ENCODE measurements at places on chromosomes 16 and 17.

DNA sequence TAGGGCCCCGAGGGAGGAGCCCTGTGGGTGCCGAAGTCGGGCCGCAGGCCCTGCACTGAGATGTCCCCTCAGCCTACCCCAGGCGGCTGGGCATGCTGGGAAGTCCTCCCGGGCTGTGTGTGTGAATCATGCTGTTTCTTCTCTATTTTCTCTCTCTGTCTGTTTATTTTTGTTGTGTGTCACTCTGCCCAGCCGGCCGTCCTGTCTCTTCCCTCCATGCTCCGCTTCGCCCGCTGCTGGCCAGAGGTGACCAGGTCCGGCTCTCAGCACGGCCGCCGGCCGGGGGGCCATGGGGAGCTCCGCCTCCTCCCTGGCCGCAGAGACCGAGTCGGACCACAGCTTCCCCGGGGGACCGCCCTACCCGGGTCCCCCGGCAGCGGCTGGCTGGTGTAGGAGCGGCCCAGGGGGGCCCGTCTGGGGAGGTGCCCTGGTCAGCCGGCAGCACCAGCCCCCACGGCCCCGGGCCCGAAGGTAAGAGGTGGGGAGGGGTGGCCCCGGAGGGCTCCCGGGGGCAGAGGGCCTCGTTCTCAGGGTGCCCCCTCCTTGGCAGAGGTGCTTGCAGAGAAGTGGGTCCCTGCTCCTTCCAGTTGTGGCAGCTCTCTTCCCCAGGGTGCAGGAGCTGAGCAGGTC is 12.5 kb downstream of the CAPN15 start:
- no peak for DNase-seq

- no peak for DNase-seq
Measured at GRCh38 chr17:17365476-17366110, 62.4 kb downstream of the NT5M start.

- DNase-seq, result no peak
Measured at GRCh38 chr16:79320956-79321355, 279.6 kb downstream of the MAF start.

- DNase-seq, result no peak
Measured at GRCh38 chr17:31579265-31579664, 187.8 kb downstream of the RAB11FIP4 start.

- no peak for DNase-seq
Measured at GRCh38 chr17:44747566-44747965, 11.2 kb upstream of the ADAM11 start.

DNA sequence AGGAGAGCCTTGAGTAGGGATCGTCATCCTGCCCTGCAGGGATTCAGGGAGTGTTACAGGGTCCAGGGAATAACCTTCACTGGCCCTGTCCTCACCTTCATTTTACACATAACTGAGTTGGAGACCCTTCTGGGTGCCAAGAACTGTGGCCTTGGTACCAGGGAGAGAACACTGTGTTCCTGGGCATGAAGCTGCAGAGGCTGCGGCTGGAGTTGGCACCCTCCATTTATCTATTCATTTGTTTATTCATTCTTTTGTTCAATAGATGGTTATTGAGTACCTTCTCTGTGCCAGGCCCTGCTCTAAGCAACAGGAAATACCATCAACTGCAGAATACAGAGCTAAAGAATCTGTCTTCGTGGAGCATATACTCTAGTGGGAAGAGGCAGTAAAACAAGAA is 6.7 kb downstream of the ABCC3 start:
- no peak for DNase-seq

GRCh38 chr17:57096472-57097202 is 11.6 kb downstream of the AKAP1 start:
- DNase-seq, result no peak

GRCh38 chr17:82103553-82104451 is 5.8 kb upstream of the FASN start:
- no peak for DNase-seq

GRCh38 chr16:84088695-84089395 is 27.9 kb downstream of the MBTPS1 start:
- peak; percentile 5 for DNase-seq

- DNase-seq, result no peak
Measured at GRCh38 chr17:36059406-36059805, 4.7 kb upstream of the CCL18 start.

DNA sequence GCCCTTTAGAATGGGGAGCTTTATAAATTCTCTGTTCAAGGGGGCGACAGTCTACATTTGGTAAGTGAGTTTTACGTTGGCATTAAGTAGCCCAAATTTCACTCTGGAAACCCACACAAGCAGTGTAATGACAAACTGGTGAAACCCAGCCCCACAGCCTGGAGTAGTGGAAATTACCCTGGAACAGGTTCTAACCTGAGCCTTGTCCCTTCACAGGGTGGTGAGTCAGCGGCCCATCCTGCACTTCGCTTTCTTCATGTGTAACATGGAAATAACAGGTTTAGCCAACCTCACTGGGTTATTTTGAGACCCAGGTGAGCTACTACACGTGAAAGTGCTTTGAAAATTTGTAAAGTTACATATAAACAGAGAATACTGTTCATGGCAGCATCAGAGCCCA is 3.5 kb upstream of the TLCD3A start:
- no peak for DNase-seq

- peak; percentile 65 for DNase-seq
Measured at GRCh38 chr16:27374804-27375425, 27.1 kb upstream of the IL21R start.

- DNase-seq, result no peak
Measured at GRCh38 chr17:42325026-42325425, 36.7 kb downstream of the STAT5A start.

- no peak for DNase-seq
Measured at GRCh38 chr17:50222922-50223321, 21.5 kb upstream of the COL1A1 start.

DNA sequence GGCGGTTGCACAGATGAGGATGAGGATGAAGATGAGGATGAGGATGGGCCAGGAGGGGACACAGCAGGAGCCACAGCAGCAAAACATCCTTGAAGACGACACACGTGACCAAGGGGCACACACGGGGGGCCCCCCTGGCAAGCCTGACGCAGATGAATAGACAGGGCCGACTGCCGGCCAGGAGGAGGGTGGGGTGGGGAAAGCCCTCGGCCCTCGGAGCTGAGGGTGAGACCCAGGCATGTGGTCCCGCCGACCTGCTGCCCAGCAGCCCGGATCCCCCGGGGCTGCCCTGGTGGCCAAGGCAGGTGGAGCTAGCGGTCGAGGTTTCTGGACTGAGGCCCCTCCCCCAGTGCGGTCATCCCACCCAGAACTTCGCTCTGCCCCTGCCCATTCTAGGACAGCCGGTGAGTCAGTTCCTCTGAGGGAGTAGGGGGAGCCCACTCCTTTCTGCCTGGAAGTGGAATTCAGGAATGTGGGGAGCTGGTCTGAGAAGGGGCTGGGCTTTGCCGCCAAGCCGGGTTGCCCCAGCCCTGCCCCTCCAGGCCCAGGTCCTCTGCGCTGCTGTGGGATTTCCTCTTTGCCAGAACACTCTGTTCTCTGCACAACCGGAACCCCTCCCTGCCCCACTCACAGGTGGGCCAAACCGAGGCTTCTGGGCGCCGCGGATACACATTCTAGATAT is 9.9 kb downstream of the CYGB start:
- no peak for DNase-seq

DNA sequence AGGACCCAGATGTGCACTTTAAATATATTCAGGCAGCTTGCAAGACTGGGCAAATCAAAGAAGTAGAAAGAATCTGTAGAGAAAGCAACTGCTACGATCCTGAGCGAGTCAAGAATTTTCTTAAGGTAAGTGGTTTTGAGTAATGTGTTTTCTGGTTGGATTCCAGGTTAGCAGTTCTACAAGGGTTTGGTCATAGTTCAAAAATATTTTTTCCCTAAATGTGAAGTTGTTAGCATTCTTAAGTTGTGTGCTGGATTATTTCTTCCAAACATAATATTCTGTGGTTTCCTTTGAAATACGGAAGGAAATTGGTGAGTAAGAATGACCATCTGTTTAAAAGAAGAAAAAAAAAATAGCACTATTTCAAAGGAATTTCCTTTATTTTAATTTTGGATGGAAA is 38.4 kb downstream of the PTRH2 start:
- no peak for DNase-seq

GRCh38 chr16:62701426-62701825 is 665.2 kb upstream of the CDH8 start:
- no peak for DNase-seq

DNA sequence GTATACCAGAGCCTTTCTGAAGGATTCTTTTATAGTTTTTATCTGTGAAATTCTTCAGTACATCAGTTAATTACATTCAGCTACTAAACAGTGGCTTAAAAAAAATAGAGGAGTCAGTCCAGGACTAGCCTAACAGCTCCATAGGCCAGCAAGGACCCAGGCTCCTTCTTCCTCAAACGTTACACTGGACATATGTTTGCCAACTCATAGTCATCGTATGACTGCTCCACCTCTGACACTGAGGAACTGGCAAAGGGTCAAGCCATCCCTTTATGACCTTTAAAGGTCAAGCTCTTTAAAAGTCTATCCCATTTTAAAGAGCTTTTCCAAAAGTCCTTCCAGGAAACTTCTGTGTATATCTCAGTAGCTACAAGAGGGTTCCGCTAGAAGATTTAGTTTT is 36.6 kb downstream of the PHLPP2 start:
- DNase-seq, result no peak

GRCh38 chr16:51150165-51150887 is 744 bp downstream of the SALL1 start:
- no peak for DNase-seq

DNA sequence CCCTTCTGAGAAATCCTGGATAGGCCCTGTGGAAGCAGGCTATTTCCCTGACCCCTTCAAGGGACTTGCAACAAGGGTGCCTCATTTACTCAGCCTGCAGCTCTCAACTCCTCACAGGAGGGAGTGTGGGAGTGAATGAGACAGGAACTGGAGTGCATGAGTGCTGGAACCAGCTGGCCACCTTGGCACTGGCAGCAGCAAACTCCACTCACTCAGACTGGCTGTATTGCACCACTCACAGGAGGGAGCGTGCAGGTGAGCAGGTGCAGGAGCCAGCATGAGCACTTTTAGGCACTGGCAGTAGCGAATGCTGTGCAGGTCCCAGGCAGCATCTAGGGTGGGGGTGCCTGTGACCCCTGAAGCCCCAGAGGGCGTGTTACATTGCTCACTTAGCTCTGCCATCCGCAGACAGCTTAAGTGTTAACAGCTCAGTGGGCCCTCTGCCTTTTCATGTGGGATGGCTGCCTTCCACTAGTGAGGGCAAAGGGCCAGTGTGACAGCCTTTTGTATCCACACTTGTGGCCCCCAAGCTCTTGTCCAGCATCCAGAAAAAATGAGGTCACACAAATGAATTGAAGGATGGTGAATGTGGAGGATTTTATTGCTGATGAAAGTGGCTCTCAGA is 11.0 kb upstream of the ZNHIT3 start:
- DNase-seq, result no peak

DNA sequence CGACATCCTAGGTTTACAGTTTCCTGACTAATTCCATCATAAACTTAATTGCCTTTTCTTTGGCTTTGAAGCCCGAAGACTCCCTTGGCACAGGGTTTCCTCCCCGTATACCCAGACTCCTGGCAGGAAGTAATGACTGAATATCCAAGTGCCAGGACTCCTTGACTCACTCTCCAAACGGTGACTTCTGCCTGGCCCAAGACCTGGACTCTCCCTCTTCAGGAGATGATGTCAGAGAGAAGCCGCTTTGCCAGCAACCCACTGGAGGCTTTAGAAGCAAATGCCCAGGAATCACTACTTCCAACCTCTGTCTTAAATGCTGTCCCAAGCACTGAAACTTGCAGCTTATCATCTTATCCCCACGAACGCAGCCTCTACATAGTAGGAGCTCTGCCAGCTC is 146.5 kb downstream of the RGS9 start:
- no peak for DNase-seq

All from stimulated activated CD4-positive, alpha-beta T cell treated with anti-CD3 and anti-CD28 coated beads, Interleukin-12 subunit alpha, Interleukin-12 subunit beta, amount 100 ng/mL, for 24 hours (primary cell).